Cerebellar cortex (tissue), 1 donor: ENCODE measurements at places on chromosomes 6 and 20.

DNA sequence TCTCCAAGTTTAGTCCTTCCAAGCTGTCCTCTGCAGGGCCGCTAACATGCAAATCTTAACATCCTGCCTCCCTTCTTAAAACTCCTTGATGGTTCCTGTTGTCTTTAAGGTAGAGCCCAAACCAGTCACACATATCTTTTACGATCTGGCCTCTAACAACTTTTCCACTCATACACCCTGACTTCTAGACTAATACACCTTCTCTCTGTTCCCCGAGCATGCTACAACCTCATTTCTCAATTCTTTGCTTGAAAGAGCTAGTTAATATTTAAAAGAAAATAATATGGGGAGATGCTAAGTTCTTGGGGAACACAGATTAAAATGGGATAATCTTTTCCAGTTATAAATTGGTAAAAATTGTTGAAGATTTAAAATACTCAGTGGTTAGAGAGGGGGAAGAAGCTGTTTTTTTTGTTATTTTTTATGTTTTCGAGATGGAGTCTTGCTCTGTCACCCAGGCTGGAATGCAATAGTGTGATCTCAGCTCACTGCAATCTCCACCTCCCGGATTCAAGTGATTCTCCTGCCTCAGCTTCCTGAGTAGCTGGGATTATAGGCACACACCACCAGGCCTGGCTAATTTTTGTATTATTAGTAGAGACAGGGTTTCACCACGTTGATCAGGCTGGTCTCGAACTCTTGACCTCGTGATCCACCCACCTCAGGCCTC lies 250.7 kb downstream of the MAFB start:
- DNase-seq, result no peak

DNA sequence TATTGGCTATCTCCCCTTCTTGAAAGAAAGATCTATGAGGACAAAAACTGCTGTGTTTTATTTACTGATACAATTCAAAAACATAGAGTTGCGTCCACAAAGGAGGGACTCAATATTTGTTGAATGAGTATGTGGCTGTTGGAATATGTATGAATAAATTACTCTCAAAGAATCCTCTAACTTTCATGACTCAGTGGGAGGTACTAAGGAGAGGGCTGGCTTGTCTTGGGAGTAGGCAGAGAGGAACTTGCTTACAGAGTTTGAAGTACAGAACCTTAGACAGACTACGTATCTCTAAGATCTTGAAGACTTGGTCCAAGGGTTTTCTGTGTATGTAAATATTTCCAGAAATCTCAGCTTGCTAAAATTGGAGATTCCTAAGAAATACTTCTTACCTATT lies 504.0 kb upstream of the PTCHD4 start:
- no peak for DNase-seq

- DNase-seq, result no peak
These were observed 197.3 kb downstream of the ZFAND3 start for GRCh38 chr6:38016824-38017223.

- no peak for DNase-seq
These were observed 77.2 kb upstream of the ECI2 start for GRCh38 chr6:4212588-4212987.

GRCh38 chr6:122116119-122116834 lies 283.2 kb upstream of the HSF2 start:
- DNase-seq, result no peak

DNA sequence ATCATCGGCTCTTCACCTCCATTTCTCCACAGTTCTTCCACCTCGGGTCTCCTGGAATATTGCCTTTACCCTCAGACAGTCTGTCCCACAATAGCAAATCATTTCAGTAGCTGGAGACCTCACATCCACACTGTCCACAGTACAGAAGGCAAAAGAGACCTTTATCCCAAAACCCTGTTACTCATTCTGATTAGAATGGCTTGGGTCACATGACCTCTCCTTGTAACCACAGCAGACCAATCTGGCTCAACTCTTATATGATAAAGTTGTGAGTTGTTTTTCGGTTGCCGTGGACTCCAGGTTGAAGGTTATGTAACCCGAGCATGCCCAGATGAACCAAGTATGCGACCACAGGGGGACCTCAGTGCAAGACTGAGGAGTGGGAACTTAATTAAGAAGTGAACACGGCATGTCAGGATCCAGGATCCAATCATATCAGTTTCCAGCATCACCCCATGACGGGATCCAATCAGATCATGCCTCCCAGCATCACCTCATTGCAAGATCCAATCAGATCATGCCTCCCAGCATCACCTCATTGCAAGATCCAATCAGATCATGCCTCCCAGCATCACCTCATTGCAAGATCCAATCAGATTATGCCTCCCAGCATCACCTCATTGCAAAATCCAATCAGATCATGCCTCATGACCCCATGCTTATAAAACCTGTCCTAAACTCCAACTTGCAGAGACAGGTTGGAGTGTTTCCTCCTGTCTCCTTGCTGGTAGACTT lies 68.7 kb downstream of the LY86 start:
- DNase-seq, result no peak

- DNase-seq, result no peak
These were observed 78.2 kb upstream of the ASCC3 start for GRCh38 chr6:100959280-100959679.

GRCh38 chr20:55342822-55343221 lies 662.5 kb downstream of the CBLN4 start:
- no peak for DNase-seq

DNA sequence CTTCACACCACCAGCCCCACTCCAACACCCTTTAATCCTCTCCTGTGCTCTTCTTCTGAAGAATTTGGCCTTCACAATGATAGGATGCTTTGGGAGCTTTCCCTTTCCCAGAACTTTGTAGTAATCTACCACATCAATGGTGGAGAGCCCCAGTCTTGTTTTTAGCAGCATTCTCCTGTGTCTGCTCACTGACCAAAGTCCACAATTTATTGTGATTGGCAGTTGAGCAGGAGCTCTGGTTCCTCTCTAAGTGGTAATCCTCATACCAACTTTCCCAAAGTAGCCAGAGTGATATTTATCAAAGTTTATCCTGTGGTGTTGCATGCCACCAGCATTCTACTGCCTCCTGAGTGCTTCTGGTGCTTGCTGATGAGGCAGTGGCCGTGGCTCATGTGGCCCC lies 29.0 kb upstream of the OPN5 start:
- DNase-seq, result no peak

DNA sequence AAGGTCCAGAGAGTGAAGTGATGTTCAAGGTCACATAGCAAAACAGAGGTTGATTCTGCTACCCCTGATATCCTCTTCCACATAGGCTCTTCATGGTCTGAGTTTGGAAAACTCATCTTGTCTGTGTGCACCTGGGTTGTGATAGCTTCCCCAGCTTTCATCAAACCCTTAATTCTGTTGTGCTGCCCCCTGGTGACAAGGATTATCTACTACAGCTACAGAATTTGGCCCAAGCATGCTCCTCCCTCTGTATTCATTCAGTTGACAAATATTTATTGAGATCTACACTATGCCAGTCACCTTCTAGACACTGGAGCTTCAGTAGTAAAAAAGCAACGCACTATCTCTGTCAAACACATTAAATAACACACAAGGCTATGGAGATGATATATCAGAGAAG lies 50.4 kb downstream of the SMPDL3A start:
- DNase-seq, result peak; percentile 87

- no peak for DNase-seq
These were observed 102.4 kb upstream of the SUPT3H start for GRCh38 chr6:45479834-45480751.

DNA sequence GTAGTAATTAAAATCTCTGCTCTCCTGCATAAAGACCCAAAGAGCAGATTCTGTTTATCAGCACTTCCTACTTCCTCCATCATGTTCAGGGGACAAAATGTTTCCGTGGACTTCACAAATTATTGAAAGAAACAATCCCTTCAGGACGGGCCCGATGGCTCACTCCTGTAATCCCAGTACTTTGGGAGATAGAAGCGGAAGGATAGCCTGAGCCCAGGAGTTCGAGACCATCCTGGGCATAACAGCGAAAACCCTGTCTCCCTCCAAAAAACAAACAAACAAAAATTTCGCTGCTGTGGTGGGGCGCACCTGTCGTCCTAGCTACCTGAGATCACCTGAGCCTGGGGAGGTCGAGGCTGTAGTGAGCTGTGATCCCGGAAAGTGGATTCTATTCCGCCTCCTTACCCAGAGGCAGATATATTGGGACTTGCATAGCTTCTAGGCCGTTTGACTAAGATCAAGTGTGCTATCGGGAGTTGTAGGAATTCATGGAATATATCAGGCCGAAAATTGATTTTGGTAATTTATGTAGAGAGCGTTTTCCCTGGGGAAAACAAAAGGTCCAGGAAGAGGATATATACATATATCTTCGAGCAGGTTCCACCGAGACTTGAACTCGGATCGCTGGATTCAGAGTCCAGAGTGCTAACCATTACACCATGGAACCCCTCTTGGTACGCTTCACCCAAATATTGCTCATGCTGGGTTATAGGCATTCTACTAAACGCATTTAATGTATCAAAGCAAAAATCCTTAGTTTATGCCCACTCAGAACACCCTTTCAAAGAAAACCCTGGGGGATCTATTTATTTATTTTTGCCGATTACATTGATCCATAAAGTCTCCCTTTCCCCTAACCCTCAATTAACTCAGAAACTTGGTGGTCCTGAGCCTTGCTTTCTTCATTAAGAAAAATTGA lies 74.5 kb upstream of the ZNF184 start:
- peak; percentile 68 for DNase-seq

DNA sequence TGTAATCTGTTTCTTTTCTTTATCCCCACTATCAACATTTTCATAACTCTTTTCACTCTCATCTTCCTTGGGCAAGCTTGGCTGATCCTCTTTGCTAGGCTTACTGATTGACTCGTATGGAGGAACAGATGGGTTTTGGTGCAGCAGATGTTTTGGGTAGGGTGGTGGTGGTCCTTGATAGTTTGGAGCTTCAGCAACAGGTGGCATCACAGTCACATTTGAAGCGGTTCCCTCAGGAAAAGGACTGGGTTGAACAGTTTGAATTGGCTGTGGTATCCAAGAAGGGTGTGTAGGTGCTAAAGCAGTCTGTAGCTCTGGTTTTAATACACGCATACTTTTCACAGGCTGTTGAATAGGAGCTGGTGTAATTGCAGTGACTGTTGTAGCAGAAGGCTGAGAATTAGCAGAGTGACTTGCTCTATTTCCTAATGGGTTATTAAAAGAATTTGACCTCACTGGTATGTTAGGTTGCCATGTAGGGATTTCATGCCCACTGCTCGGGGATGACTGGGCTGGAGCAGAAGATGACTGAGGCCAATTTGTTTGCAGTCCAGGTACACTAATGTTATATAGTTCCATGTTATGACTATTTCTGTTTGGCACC lies 34.5 kb downstream of the LATS1 start:
- no peak for DNase-seq
